Activated CD4-positive, alpha-beta T cell treated with anti-CD3 and anti-CD28 coated beads, Interleukin-2, amount 50 U/mL, for 16 hours (primary cell): ENCODE measurements at places on chromosomes 1 and 21.

DNA sequence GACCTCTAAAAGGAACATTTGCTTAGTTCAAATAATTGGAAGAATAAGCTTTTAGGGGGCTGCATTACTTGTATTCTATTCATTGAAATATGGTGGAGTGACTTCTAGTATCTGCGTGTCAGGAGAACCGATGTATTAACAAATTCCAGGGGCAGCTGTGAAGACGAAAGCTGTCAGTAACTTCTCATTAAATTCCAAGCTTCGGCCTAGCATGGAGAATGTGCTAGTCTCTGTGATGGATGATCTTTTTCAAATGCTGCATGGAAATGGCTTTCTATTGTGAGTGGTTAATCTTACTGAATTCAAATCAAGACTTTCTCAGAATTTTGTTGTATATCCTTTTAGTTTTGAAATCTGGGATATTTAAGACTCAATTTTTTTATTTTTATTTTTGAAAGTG, 429.9 kb downstream of the ADGRL2 start:
- no peak for DNase-seq

DNA sequence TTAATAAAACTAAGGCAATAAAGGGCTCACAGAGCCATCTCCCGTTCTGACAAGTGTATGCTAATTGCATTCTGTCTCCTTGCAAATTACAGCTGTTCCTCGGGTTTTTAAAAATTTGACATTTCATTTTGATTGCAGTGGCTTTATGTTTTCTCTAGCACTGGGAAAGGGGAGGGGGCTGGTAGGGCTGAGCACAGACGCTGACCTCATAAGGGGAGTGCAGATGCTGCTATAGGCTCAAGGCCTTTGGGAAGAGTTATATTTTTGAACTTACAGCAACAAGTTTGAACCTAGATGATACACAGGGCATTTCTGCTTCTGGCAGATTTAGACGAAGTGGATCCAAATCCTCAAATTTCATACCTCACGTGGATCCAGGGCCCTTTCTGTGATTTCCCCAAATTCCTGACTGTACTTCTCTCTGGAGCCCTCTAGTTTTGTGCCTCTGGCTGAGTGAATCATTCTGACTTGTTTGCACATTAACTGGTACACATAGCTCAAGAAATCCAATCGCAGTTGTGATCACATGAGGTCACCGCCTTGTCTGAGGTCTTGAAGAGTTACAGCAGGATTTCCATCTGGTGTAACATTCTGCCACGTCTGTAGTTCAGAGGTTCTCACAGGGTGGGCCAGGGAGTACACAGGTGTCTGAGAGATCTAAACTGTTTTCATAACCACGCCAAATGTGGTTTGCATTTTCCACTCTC, 230.3 kb downstream of the C1orf94 start:
- DNase-seq: no peak

DNA sequence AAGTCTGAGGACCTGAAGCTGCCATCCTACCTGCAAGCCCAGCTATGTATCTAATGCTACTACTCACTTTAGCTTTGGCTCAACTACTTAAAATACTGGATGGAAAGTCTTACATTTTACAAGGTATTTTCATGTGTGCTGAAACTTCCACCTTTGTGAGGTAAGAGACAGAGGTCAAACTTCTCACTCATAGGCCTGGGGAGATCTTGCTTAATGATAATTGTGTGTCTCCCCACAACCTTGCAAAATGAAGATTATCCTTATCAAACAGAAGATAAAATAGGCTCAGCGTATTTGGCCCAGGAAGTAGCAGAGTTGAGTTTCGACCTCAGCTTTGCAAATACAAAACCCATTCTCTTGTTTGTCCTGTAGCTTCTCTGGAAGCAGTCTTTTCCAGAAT, 63.7 kb downstream of the CENPF start:
- no peak for DNase-seq

- no peak for DNase-seq
Observed at GRCh38 chr1:17565461-17566252, 26.2 kb downstream of the ARHGEF10L start.

- DNase-seq: no peak
Observed at GRCh38 chr1:111511370-111511769, 7.9 kb upstream of the ADORA3 start.

DNA sequence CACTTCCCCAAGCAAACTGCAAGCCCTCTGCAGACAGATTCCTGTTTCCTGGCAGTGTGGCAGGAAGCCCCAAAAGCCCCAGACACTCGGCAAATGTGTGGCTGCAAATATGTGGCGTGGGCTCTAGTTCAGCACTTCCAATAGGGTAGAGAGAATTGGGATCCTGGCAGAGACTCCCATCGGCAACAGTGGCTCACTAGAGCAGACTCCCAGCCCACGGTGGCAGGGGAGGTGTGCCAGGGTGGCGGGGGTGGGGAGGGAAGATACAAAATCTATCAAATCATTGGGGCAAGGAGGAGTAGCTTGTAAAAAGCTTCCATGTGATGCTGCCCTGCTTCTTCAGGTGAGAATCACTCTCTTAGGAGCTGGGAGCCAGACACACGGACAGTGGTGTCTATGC, 25.9 kb downstream of the COL16A1 start:
- no peak for DNase-seq

GRCh38 chr1:31880957-31881687, 57.0 kb downstream of the PTP4A2 start:
- DNase-seq: no peak

DNA sequence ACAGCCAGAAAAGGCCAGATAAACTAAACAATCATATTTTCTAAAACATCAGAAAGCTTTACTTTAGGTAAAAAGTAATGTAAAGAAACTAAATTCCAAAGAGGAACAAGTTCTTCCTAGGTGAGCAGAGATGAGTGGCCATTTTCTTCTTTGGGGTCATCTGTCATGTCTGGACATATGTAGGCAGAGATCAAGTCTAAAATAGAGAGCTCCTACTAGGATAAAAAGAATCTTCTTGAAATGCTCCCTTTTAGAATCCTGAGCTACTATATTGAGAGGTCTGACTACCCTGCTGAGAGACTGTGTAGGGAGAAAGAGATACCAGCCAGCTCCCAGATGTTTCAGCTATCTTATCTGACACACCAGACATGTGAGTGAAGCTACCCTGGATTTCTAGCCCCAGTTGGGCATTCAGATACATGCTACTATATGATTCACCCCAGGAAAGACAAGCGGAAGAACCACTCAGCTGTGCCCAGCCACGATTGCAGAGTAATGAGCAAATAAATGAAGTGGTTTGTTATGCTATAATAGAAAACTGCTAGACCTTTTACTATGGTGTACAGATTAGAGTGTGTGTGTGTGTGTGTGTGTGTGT, 80.1 kb downstream of the TTLL7 start:
- DNase-seq: no peak

DNA sequence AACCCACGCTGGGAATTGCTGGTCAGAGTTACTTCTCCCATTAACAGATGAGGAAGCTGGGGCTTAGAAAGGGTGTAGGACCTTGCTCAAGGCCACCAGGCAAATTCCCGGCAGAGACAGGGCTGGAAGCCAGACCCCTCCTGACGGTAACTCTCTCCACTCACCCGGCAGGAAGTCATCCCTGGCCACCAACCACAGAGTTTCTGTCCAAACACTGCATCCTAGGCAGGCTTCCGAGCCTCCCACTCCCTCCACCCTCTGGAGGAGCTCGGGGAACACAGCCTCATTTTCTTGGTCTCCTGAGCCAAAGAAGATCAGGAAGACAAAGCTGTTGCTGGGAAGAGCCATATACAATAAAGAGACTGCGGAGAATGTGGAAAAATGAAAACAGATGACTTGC, 25.0 kb upstream of the ZNF436 start:
- DNase-seq: no peak

DNA sequence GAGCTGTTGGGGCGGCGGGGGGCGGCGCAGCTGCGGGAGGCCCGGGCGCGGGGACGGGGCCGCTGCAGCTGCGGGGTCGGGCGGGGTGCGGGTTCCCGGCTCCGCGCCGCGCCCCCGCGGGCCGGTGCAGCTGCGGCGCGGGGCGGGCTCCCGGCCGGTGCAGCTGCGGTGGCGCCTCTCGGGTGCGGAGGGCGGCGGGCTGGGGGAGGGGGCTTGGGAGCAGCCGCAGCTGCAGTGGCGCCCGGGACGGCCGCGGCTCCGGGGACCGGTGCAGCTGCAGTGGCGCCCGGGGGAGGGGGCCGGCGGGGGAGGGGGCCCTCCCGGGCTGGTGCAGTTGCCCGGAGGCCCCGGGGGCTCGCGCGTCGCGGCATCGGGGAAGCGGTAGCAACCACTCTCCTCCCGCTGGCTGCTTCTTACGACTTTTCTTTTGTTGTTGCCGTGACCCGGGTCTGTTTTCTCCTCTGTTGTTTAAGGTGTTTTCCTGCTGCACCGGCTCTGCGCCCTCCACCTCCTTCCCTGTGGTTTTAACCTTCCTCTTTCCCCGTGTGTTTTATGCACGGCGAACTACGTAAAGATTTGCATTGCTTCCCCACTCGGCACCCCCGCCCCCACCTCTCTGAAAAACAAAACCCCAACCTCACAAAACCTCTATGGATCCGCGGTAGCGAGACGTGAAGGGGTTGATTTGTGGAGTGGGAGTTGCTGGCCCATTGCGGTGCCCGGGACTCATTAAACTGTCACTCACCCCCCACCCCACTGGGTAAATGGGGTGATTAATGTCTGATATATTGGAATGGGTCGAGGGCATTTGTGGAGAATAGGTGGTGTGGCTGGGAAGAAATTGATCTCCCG, 1.7 kb upstream of the ZBTB18 start:
- peak; percentile 16 for DNase-seq

DNA sequence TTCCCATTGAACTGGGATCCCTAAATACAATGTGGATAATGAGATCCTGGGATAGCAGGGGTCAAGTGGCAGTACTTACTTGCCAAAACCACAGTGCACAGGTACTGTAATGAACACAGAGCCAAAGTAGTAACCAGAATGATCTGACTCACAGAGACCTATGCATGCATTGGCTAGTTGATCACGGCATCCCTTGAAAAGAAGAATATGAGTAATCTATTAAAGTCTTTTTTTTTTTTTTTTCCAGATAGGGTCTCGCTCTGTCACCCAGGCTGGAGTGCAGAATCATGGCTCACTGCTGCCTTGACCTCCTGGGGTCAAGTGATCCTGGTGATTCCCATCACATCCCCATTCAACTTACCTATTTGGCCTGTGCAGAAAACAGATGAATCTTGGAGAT, 29.4 kb upstream of the EIF4G3 start:
- DNase-seq: peak; percentile 66

GRCh38 chr1:31507676-31508530, 68.4 kb upstream of the TINAGL1 start:
- DNase-seq: no peak

- DNase-seq: peak; percentile 100
Observed at GRCh38 chr1:221741703-221742554, at the start of gene DUSP10. TSS of gene DUSP10 (minus strand) at chr1:221742089. CDS start at chr1:221739744, 2,345 bp downstream.

DNA sequence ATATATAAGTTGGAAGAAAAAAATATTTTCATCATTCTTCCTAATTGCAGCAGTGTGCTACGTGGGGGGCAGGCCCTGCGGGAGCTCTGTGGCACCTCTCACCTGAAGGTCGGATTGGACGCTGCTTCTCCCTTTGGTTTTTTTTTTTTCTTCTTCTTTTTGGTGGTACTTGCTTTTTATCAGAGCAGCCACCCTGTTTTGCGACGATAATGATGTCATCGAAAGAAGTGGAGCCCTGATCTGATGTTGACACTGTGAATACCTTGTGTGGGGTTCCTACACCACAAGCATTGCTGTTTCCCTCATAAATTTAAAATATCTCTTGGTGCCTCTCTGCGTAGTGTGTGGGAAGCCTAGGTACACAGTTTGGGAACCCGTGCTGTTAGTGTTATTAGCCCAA, 5.5 kb downstream of the TRAPPC10 start:
- DNase-seq: no peak

GRCh38 chr1:162405800-162406199, 6.1 kb downstream of the SH2D1B start:
- no peak for DNase-seq

DNA sequence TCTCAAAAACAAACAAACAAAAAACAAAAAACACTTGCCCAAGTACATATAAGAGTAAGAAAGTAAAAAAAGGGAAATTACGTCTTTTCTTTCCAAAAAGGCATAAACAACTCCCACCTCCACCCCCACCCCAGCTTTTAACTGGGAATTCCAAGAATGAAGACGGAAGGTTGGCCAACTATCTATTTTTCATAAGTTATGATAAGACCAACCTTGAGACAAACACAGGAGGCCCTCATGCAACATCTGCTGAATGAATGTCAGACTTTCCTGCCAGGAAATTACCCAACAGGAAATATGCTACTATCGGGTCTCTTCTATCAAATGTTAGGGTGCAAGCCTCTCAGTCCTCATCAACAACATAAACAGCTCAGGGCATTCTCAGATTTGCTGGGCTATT, 1.9 kb downstream of the BSDC1 start:
- DNase-seq: no peak

- DNase-seq: no peak
Observed at GRCh38 chr1:62991152-62991551, 207.2 kb downstream of the ATG4C start.

- DNase-seq: no peak
Observed at GRCh38 chr1:244431166-244431565, 20.5 kb downstream of the ADSS2 start.
